ENCODE measurements at places on chromosomes 6 and 20. TPM values are rescaled to one million over a fixed set of nuclear protein-coding genes. Genes with fewer than 3 reads are reported as not detected.

Gene SMOC2
- total RNA-seq = not detected

Gene AURKA
- total RNA-seq = 39.9 TPM

Gene C6orf52
- total RNA-seq = not detected

Gene HLA-DMA
- 0.27 TPM for total RNA-seq

Gene TFAP2B
- not detected for total RNA-seq

Gene MPIG6B
- not detected for total RNA-seq

Gene PACSIN1
- not detected for total RNA-seq

Gene ATRN
- 41.4 TPM for total RNA-seq

Gene DYNLT1
- total RNA-seq = 83.8 TPM

Gene PNPLA1
- total RNA-seq = not detected

Gene GLP1R
- not detected for total RNA-seq

Gene FAM83C
- not detected for total RNA-seq

Gene ADGRG6
- total RNA-seq = 5.3 TPM

Gene MUC22
- total RNA-seq = not detected

Gene OR2H2
- total RNA-seq = not detected

Gene CCDC170
- total RNA-seq = 0.09 TPM

Gene LINC00237
- not detected for total RNA-seq

Gene MEI4
- under 0.01 TPM for total RNA-seq

Data from endothelial cell of coronary artery (primary cell).